ENCODE measurements at places on chromosomes 4 and X.
A peak's percentile ranks its signal among the peaks of the same experiment; 100 is the strongest.

DNA sequence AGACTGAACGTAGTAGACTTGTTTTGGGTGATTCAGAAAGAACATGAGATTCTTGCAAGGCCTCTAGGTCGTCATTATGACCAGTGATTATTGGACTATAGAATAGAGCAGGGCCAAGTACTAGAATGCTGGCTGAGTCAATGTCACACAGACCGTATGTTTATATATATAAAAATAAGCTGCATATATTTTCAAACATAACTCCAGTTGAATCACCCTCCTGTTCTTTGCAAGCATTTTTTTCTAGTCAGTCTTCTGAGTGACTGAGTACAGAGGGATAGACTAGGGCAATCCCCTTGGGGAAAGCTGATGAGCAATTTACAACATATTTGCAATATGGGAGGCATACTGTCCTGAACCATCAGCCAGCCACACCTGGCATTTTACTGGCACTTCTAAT is 48.4 kb upstream of the PRPS1 start:
- DNase-seq: no peak

DNA sequence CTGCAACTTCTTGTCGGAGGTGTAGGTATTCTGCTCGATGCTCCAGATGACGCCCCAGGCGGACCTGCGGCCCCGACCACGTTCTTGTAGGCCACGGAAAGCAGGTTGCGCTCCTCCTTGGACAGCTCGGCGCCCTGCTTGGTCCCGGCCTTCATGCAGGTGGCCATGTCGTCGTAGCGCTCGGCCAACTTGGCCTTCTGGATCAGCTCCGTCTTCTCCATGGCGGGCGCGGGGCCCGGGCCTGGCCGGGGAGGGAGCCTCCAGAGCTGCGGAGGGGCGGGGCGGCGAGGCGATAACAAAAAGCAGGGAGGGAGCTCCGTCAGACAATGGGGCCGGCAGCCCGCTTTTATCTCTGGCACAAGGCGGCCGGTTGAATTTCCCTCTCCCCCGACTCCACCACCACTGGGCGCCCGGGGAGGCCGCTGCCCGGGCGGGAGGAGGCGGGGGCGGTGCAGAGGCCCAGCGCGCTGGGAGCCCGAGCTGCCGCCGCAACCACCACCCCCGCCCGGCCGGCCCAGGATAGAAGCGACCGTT is 28.3 kb upstream of the DRP2 start:
- no peak for DNase-seq

- DNase-seq: no peak
These were observed at the start of gene HS3ST1 for GRCh38 chr4:11428231-11428898. Gene HS3ST1, minus strand, starts transcription at chr4:11428894. Its CDS starts 28,889 bp downstream, at chr4:11400005.

DNA sequence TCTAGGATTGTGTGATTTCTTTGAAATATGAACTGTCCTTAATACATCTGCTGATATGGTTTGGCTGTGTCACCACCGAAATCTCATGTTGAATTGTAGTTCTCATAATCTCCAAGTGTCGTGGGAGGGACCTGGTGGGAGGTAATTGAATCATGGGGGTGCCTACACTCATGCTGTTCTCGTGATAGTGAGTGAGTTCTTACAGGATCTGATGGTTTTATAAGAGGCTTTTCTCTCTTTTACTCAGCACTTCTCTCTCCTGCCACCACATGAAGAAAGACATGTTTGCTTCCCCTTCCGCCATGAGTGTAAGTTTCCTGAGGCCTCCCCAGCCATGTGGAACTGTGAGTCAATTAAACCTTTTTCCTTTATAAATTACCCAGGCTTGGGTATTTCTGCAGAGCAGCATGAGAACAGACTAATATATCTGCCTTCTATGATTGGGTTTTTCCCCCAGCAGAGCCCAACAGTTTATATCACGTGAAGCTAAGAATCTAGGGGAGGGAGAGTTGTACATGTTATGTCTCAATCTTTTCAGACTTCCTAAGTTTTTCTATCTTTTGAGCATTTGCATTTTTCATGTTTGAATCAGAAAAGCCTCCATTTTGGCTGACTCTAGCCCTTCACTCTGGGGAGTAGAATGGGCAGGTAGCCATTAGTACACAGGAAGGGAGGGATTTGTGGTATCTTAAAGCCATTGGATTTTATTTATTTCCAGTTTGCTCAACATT is 58.9 kb downstream of the PLAC1 start:
- no peak for DNase-seq

DNA sequence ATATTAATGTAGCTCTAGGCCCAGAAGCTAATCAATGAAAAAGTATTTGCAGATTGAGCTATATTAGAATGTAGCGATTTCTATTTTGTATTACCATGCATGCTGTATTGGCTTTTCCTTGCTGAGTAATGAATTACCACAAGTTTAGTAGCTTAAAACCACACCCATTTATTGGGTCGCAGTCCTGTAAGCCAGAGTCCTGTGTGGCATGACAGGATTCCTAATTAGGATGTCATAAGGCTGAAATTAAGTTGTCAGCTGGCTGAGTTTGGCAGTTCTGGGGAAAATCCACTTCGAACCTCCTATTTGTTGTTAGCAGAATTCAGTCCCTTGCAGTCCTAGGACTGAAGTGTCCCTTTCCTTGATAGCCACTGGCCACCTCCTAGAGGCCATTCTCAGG is 50.3 kb upstream of the HHIP start:
- no peak for DNase-seq

DNA sequence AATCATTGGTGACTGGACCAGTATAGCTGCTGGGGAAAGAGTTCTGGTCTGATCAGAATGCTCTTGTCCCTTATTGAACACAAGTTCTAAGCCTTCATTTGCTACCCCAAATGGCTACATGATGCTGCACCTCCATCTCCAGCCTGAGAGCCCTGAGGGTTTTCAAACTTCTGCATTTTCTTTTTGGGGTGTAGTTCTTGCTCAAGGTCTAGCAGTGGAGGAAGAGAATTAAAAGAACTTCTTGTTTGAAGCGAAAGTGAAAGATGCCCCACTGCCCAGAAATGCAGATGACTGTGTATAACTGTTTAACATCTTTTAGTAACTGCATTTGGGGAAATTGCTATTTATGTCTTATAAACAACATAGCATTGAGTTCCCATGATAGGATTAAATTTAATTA is 38.5 kb downstream of the LAMTOR3 start:
- DNase-seq: no peak

DNA sequence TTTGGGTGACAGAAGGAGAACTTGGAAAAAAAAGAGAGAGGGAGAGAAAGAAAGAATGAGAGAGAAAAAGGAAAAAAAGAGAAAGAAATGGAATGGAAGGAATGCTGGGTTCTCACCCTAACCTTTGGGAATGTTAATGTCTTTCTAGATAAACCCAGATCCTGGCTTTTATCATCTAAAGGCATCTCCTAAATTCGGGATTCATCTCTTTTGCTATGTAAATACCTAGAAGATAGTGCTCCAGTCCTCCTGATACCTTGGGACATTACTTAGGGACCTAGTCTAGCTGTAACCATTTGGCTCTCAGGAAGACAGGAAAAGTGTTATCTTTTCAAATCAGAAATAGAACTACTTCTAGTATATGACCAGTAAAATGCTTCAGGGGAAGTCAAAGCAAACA is 15.8 kb upstream of the SPCS3 start:
- DNase-seq: no peak

GRCh38 chrX:353566-354535 is 32.9 kb downstream of the PPP2R3B start:
- no peak for DNase-seq

- peak; percentile 25 for DNase-seq
These were observed 45.8 kb downstream of the TBC1D14 start for GRCh38 chr4:6955261-6955911.

DNA sequence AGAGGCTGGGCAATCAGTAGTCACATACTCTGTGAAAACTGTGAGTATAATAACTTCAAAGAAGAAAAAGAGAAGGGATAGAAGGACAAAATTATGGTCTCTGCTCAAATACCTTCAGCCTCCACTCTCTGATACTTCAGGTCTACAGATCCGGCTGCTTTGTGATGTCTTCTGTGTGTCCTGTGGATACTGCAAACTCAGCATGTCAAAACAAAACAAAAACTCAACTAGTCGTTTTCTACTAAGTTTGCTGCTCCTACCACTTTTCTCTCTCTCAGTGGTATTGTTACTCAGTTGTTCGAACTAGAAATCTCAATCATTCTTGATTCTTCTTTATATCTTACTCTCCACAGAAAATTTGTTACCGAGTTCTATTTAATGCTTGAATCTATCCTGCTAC is 202.4 kb upstream of the ANK2 start:
- DNase-seq: no peak

DNA sequence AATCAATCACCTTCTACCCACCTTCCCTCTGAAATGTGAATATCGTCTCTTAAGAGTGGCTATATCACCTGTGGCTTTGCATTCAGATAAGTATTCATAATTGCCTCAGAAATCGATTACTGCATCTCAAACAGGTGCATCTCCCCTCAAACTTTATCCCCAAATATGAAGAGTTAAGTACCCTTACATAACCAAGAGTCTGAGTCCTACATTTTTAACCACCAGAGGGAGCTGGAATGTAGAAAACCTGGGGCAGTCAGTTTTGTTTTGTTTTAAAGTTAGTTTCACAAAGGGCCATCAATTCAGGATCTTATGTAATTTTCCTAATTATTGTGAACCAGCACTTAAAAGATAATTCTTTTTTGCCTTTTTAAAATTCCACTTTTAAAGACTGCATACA is 5.7 kb downstream of the TCEANC start:
- DNase-seq: peak; percentile 35

- DNase-seq: peak; percentile 63
These were observed 23.0 kb upstream of the FGF5 start for GRCh38 chr4:80243274-80244018.

DNA sequence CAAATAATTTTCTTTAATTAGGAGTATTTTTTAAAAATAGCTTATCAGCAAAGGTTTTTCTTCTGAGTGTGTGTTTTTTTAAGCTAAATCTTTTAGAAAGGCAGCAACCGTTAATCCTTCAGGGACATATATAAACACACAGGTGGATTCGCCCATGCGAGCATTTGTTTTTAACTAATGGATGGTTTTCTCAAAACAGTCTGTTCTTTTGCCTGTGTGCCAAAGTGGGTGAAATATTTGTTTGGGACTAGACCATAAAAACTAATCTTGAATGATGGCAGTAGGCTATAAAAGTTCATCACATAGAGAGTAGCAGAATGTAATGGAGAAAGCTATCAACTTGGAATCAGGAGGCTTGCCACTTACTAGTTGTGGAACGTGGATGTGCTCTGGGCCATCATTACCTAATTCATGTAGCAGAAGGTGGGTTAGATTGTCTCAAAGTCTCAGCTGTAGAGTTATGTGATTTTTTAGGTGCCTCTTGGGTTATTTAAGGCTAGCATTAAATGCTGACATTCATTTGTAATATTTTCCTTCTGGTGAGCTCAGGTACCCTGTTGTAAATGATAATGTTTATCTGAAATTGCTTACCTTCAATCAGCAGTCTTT is 7.4 kb upstream of the TAPT1 start:
- DNase-seq: no peak

DNA sequence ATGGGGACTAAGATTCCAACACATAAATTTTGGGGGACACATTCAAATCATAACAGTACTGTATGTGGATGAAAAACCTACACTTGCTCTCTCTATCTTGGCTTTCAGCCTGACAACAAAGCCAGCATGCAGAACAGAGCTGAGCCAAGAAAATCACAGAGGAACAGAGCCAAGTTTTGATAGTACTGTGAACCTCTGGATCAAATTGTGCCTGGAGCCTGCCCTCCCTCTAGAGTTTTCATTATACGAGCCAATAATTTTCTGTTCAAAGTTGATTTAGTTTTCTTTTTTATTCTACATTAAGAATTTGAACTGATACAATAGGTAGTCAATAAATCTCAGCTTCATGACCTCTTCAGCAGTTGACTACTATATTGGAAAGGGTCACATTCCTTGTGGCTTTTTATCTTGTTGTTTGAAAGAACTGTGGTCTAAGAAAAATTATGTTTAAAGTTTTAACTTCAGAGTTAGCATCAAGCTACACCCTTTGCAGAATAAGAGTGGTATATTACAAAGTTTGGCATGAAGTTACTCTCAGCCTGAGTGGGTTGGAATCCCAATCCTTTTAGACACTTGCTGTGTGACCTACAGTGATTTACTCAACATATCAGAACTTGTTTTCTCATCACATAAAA is 31.1 kb downstream of the GRID2 start:
- DNase-seq: no peak

DNA sequence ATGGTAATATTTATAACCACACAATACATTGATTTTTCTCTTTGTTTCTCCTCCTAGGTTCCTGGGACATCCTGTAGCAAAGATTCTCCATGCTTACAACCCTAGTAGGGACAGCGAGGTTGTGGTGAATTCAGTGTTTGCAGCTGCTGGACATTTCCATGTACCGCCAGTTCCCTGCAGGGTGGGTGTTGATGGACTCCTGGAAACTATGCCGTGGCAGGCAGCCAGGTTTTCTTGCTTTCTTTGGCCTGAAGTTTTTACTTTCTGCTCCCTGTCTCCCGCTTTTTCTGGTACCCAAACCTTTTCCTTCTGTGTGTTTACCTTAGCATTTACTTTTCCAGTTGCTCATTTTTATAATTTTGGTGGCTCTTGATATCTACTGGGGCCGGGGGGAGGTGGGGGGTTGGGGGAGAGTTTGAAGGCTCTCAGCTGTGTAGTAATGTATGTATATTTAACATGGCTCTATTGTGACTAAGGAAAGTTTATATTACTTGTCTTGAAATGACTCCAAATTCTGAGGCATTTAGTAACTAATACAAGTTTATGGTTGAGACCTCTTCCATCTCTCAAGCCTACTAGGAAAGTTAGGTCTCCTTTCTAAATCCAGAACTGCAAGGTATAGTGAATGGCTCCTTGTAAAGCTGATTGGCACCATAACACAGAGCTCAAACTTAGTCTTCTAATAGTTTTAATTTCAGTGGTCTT is 89.7 kb downstream of the TMEM131L start:
- no peak for DNase-seq

GRCh38 chrX:2698604-2699003 is 7.5 kb downstream of the CD99 start:
- DNase-seq: no peak

DNA sequence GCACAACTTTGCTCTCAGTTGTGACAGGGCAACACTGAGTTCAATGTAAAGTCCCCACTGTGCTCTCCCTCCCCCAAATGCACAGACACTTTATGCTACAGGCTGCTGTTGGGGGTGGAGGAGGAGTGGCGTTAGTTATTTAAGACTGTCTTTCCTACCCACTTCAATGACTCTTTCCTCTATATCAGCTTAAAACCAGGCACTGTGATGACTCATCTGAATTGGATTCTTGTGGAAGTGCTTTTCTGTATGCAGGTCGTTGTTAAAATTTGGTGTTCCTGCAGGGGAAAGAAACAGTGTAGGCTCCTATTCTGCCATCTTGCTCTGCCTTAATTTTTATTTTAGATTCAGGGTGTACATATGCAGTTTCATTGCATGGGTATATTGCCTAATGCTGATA is 1157.2 kb upstream of the ADGRL3 start:
- DNase-seq: no peak

DNA sequence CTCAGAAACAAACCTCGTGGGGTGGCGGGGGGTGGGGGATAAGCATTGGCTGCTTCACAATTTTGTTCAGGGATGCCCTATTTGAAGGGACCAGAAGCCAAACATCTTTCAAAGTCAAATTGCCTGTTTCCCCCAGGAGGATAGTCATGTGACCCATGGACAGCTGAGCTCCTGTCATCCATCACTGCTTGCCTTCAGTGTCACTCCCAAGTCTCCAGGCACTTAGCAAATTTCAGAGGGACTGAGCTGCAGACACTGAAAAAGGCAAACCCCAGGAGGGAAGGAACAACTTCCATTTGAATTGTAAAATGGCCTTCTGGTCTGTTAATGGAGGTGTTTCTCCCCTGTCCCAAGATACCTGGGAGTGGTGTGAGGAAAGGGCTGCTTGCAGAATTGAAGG is 73.4 kb downstream of the FRMPD3 start:
- DNase-seq: no peak

Data from NCI-H1417 (cell line).